ENCODE measurements at places on chromosomes 11 and 22.

- no peak for ATAC-seq
These were observed 62.3 kb downstream of the BTG4 start for GRCh38 chr11:111449696-111450479.

GRCh38 chr11:133269267-133269666 lies 263.0 kb downstream of the OPCML start:
- ATAC-seq = peak; percentile 55

DNA sequence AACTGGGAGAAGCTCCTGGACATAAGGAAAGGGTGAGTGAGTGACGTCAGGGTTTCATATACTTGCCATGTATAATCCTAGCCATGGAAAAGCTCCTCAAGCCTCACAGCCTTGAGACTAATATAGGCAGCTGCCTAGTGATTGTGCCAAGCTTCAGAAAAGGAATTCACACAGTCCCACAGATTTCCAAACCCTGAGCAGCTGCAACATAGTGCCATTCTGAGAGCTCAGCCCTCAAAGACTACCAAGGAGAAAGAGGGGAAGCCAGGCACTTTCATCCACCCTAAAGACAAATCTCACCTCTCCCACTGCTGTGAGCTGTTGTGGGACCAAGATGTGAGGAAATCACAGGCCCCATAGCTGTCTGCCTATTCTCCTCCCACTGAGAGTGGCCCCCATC lies 707.9 kb upstream of the ANO5 start:
- no peak for ATAC-seq

DNA sequence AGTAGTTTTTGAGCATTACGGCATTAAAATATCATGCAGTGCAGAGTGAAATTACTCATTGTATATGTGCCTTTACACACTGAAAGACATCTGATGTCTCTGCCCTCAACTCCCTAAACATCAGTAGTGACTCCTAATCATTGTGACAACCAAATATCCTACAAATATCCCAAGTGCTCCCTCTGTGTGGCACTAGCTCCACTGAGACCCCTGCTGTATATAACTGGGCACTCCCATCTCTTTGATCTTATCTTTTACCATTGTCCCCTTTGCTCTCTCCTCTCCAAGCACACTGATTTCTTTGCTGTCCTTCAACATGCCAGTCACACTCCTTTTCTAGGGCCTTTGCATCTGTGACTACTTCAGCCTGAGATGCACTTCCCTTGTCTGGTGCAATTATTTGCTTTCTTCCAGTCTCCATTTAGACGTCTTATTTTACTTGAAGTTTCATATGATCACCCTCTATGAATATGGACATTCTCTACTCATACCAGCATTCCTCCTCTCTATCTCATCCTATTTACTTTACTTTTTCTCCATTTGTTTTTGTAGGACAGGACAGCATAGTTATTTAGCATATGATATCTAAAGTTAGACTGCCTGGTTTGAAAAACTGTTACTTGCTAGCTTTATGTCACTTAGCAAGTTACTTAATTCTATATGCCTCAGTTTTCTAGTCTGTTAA lies 2.4 kb downstream of the SLC5A12 start:
- no peak for ATAC-seq

- no peak for ATAC-seq
These were observed 39.9 kb upstream of the RAB1B start for GRCh38 chr11:66228521-66228920.

GRCh38 chr11:113168354-113169342 lies 145.7 kb upstream of the TTC12 start:
- no peak for ATAC-seq

- no peak for ATAC-seq
These were observed 118.4 kb downstream of the KIAA1671 start for GRCh38 chr22:25070956-25071355.

DNA sequence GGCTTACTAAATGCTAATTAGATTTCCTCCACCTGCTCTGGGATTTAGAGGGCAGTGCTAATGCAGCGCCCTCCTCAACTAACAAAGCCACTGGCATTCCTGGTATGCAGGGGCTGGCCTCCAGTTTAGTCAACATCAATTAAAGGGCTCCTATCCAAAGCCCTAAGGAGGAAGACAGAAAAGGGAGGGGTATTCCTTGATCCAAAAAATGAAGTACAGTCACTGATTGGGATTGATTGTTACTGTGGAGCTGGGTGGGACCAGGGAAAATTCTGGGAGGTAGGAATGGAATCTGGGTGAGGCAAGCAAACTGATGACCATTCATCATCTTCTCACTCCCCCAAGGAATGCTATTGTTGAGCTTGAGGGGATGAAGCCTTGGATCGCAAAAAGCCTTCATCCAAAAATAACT lies 52.2 kb downstream of the GAB2 start:
- no peak for ATAC-seq

DNA sequence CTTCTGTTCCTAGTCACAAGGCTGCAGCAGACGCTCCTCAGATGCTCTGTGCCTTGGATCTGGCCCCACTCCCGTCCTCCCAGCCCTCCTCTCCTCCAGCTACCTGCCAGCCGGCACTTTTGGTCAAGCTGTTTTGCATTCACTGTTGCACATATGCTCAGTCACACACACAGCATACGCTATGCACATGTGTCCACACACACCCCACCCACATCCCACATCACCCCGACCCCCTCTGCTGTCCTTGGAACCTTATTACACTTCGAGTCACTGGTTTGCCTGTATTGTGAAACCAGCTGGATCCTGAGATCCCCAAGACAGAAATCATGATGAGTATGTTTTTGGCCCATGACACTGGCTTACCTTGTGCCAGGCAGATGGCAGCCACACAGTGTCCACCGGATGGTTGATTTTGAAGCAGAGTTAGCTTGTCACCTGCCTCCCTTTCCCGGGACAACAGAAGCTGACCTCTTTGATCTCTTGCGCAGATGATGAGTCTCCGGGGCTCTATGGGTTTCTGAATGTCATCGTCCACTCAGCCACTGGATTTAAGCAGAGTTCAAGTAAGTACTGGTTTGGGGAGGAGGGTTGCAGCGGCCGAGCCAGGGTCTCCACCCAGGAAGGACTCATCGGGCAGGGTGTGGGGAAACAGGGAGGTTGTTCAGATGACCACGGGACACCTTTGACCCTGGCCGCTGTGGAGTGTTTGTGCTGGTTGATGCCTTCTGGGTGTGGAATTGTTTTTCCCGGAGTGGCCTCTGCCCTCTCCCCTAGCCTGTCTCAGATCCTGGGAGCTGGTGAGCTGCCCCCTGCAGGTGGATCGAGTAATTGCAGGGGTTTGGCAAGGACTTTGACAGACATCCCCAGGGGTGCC lies 109.8 kb downstream of the BCR start:
- ATAC-seq = no peak
